A549 treated with CORT108297 at 1 μM for 4 hours (cell line): ENCODE measurements at places on chromosomes 5 and 9. TPM values are rescaled to one million over a fixed set of nuclear protein-coding genes. Genes with fewer than 3 reads are reported as not detected.

Gene LRRC19
- total RNA-seq: not detected in 5 replicates

Gene WDR38
- total RNA-seq: 0.09 to 0.11 TPM (median 0.09 TPM) in 3 of 5 replicates, not detected in the others

Gene PCDHA6
- total RNA-seq: 0.03 to 0.07 TPM (median 0.05 TPM) in 4 of 5 replicates, not detected in the other

Gene AFF4
- total RNA-seq: 17.0 to 26.2 TPM (median 21.2 TPM) in 5 replicates

Gene ZNF883
- 0.70 to 0.91 TPM (median 0.75 TPM) in 5 replicates for total RNA-seq

Gene TLX3
- not detected in 5 replicates for total RNA-seq
